RPMI7951 (cell line): ENCODE measurements at places on chromosomes 11 and 22. TPM values are rescaled to one million over a fixed set of nuclear protein-coding genes. Genes with fewer than 3 reads are reported as not detected.

The SLC37A2 gene
- 153 and 174 TPM in 2 replicates for total RNA-seq

The SCN3B gene
- total RNA-seq, result not detected in 2 replicates

The RAB36 gene
- total RNA-seq, result 1.9 and 2.7 TPM in 2 replicates

The TPH1 gene
- under 0.01 TPM in 1 of 2 replicates, not detected in the other for total RNA-seq

The KRTAP5-2 gene
- total RNA-seq, result not detected in 2 replicates

The CASP5 gene
- total RNA-seq, result not detected in 2 replicates

The XKR3 gene
- total RNA-seq, result not detected in 2 replicates

The RGL4 gene
- 0.12 TPM in 1 of 2 replicates, not detected in the other for total RNA-seq

The CADM1 gene
- total RNA-seq, result 63.0 and 68.9 TPM in 2 replicates

The OR8D1 gene
- not detected in 2 replicates for total RNA-seq

The MUC2 gene
- not detected in 2 replicates for total RNA-seq

The MMP13 gene
- total RNA-seq, result 0.12 TPM in 1 of 2 replicates, not detected in the other

The HEPACAM gene
- not detected in 2 replicates for total RNA-seq

- no peak for DNase-seq
Observed at GRCh38 chr11:39965701-39966100, 1493.8 kb downstream of the LRRC4C start.

DNA sequence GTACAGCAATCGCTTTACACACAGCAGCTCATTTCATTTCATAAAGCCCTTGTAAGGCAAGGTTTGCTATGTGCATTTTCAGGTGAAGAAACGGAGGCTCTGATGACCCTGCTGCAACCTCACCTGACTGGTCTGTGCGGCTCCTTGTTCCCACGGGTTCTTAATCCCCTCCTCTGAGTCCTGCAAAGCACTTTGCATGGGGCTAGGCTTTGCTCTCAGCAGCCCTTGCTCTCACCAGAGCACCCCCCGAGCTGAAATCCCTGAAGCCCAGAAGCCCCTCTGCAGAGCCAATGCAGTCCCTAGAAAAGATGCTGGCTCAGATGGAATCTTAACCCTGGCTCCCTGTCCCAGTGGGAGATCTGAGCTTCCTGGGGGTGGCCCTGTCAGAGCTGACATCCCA lies 11.0 kb upstream of the APOL6 start:
- DNase-seq, result no peak

GRCh38 chr11:34754171-34754823 lies 133.4 kb downstream of the EHF start:
- no peak for DNase-seq

- no peak for DNase-seq
Observed at GRCh38 chr11:31823644-31824331, 12.7 kb upstream of the PAX6 start.

- DNase-seq, result no peak
Observed at GRCh38 chr11:21401496-21401895, 732.1 kb downstream of the NELL1 start.

- DNase-seq, result no peak
Observed at GRCh38 chr11:124123622-124124021, 8.4 kb downstream of the VWA5A start.

- DNase-seq, result no peak
Observed at GRCh38 chr11:18650353-18650752, 16.2 kb upstream of the SPTY2D1 start.

DNA sequence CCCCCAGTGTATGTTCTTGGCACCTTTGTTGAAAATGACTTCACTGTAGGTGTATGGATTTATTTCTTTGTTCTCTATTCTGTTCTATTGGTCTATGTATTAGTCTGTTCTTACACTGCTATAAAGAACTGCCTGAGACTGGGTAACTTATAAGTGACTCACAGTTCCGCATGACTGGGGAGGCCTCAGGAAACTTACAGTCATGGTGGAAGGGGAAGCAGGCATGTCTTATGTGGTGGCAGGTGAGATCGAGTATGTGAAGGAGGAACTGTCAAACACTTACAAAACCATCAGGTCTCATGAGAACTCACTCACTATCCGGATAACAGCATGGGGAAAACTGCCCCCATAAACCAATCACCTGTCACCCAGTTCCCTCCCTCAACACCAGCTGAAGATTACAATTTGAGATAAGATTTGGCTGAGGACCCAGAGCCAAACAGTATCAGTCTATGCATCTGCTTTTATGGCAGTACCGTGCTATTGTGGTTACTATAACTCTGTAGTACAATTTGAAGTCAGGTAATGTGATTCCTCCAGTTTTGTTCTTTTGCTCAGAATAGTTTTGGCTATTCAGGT lies 836.2 kb downstream of the DLG2 start:
- no peak for DNase-seq

DNA sequence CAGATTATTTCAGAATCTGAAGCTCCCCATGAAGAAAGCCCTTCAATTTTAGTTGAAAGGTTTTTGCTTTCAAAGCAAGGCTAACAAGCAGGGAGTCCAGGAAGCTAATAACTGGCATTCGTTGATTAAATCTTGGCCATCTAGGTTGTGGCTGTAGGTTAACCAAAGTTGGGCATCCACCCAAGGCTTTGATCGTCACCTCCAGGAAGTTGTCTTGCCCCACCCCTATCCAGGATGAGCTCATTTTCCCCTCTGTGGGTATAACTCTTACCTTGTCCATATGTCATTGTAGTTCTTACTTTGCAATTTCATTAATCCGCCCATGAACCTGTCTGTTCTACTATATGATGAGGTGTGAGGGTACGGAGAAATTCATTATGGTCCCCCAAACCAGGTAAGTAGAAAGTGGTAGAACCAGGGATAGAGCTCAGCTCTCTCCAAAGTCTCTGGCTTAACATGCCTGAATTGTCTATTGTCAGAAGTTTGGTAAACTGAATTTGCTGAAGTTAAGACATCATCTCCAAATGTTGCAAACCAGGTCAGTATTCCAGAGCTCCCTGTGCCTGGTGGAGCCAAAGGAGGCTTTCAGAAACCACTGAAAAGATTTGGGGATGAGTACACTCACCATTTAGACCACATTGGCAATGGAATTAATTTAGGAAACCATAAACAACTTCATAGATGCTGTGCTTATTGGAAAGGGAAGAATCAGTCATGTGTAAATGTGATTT lies 97.1 kb downstream of the CD44 start:
- DNase-seq, result peak; percentile 94

DNA sequence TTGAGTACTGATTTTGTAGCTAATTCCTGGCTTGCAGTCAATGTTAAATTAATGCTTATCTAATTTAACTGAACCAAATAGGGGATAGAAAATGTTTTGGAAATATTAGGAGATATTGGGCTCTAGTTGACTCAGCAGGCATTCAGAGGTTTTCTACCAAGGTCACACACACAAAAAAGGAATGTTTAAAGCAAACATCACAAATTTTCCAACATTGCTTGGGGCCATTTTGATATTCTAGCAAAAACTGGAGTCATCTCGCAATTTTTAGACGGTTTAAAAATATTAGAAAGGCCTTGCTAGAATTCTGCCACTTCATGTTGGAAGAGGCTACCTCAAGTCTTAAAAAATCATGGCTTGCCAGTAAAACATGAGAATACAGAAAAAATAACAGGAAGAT lies 2082.1 kb upstream of the RAG2 start:
- no peak for DNase-seq

DNA sequence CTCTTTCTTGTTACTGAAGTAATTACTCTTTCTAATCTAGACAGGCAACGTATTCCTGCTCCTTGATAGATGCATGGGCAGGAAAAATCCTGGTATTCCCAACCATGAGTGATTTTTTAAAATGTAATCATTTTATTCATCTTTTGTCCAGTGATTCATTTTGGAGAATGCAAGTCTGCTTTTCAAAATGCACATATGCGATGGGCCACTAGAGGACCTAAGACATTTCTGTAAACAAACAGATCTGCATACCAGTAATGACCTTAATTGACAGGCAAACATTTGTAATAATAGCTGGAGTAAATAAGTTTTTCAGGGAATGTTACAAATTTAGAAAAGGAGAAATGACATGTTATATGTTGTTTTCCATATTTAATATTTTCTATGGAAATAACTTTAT lies 1167.6 kb downstream of the JRKL start:
- no peak for DNase-seq

GRCh38 chr22:20316217-20316843 lies 3.5 kb downstream of the DGCR6L start:
- DNase-seq, result no peak

GRCh38 chr22:45211435-45211834 lies 29.3 kb downstream of the KIAA0930 start:
- no peak for DNase-seq

- DNase-seq, result no peak
Observed at GRCh38 chr11:116525961-116526495, 246.8 kb downstream of the BUD13 start.

GRCh38 chr11:97622795-97623194 lies 1233.0 kb downstream of the JRKL start:
- DNase-seq, result no peak
